ENCODE measurements at places on chromosomes 7 and 10. TPM values are rescaled to one million over a fixed set of nuclear protein-coding genes. Genes with fewer than 3 reads are reported as not detected.

IFRD1 gene
- total RNA-seq, result 49.9 TPM

CHRM2 gene
- total RNA-seq, result 1.1 TPM

ACTR3C gene
- total RNA-seq, result 20.1 TPM

SRRM3 gene
- total RNA-seq, result 1.1 TPM

TRIP6 gene
- total RNA-seq, result 65.3 TPM

LRRTM3 gene
- total RNA-seq, result not detected

PTF1A gene
- total RNA-seq, result not detected

CYP3A5 gene
- 15.1 TPM for total RNA-seq

THNSL1 gene
- total RNA-seq, result 3.0 TPM

ARHGEF35 gene
- 11.5 TPM for total RNA-seq

- peak; percentile 98 for DNase-seq
Measured at GRCh38 chr7:48089046-48090003, at the start of gene UPP1. Gene UPP1 (plus strand): TSS chr7:48089265. CDS start chr7:48094784, 5,519 bp downstream.

GRCh38 chr7:24609570-24609969 lies 36.3 kb downstream of the PALS2 start:
- no peak for DNase-seq

DNA sequence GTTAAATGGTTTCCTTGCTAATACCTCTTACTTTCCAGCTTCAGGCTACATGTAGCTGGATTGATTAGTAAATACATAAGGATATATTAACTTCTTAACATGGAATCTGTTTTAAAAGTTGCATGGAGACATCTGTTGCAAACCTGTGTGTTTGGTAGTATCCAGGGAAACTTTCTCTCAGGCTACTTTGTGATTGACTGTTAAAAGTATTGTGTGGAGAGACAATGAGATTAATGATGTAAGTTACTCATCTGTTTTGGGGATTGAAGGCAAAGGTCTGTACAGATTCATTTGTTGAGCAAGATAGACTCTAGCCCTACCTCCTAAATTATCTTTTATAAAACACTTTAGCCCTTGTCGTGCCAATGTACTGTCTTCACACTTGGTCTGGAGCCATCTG lies 6.6 kb downstream of the CREB5 start:
- DNase-seq, result no peak

DNA sequence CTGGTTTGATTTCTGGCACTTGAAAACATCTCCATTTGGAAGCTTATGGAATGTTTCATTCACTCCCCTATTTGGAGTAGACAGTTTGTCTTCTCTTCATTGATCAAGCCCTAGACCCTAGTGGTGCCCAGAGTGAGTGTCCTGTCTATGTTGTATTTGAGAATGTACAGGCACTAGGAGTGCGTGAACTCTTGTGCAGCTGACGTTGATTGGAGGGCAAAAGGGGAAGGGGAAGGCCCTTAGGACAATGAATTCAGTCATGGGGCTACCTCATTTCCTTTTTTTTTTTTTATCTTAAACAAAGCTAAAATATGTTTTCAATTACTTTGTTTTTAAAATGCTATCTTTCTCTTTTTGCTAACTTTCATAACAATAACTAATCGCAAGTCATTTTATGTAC lies 66.5 kb downstream of the ADD3 start:
- no peak for DNase-seq

- DNase-seq, result no peak
Measured at GRCh38 chr7:115864082-115864481, 166.5 kb downstream of the TFEC start.

- no peak for DNase-seq
Measured at GRCh38 chr7:92498557-92498956, 20.8 kb upstream of the ERVW-1 start.

DNA sequence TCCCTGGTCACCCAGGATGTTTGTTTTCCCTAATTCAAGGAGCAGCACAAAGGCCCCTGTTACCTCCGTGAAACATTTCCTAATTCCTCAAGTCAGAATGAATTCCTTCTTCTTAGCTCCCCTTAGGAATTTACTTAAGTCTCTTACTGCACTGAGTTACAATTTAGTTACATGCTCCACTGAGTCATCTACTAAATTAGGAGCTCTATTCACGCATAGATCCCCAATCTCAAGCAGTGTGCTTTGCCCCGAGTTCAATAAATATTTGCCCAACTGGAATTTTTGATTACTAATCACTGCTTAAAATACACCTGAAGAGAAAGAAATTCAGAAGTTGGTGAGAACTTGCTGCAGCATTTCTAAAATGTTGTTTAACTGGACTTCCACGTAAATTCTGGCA lies 329.4 kb upstream of the MYO3A start:
- no peak for DNase-seq

DNA sequence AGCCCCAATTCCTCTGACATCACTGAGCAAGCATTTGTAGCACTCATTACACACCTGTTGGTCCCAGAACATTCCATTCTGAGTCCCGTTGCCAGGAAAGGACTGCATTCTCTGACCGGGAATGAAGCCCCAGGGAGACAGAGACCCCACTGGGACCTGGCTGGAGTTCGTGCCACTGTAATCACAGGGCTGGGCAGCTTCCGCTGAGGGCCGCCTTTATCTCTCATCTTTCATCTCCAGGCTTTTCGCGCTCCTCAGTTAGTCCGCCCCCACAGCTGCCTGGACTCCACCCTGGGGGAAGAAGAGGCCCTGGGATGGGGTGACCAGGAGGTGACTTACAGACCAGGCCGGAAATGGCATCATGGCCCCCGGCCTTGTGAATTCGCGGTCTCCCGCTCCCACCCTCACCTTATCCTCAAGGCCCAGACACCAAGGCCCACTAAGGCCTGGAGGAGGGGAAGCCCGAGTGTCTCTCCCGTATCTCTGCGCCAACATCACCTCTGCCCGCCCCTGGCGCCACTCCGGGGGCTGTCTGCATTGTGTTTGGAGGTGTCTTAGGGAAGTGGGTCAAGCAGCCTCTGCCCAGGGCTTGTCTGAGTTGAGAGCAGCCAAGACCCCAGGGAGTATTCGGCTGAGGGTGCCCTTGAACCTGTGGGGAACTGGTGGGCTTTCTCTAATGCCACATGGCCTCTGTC lies 75.4 kb downstream of the PROSER2 start:
- DNase-seq, result peak; percentile 90

DNA sequence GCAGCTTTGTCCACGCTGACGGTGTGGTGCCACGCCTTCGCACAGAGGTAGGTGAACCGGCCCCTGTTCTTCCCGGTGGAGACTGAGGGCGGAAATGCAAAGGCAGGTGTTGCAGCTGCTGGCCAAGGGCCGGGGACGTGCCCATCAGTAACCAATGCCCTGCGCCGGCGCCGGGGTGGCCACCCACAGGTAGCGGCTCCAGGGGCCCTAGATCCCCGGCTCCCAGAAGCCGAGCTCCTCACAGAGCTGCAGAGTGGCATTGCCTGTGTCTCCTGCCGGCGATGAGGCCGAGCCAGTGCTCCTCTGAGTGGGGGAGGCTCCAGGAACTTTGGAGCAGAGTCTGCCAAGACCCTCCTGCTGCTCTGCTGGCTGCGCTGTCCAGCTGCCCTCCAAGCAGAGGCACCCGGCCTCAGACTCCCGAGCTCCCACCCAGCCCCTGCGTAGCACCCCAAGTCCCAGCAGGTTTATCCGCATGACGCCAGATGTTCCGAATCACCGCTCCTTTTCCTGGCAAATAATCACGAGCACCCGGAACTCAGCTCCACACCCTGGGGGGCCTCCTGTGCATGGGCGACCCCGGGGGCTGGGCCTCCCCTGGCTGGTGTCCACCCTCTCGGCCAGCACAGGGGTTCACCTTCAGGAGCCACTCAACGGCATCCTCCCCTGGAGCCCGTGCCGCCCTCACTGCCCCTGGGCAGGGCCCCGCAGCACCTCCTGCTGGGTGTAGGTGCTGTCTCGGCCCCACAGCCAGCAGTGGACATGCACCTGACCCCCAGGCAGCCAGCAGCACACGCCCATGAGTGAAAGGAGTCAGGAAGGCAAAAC lies 22.1 kb downstream of the CFAP46 start:
- no peak for DNase-seq

GRCh38 chr10:128322950-128323349 lies 196.7 kb upstream of the MKI67 start:
- no peak for DNase-seq

- DNase-seq, result no peak
Measured at GRCh38 chr10:3887885-3888476, 103.0 kb upstream of the KLF6 start.

GRCh38 chr7:41582116-41582515 lies 120.8 kb downstream of the INHBA start:
- no peak for DNase-seq

GRCh38 chr7:100895701-100895955 lies at the start of gene ACHE:
Gene ACHE (minus strand): TSS chr7:100895888. CDS start chr7:100894232, 1,656 bp downstream.
- no peak for DNase-seq

GRCh38 chr10:102421507-102421756 lies 796 bp downstream of the FBXL15 start:
- DNase-seq, result no peak

- no peak for DNase-seq
Measured at GRCh38 chr10:33214174-33214573, 120.3 kb downstream of the NRP1 start.

GRCh38 chr7:113008755-113009154 lies 77.9 kb downstream of the GPR85 start:
- no peak for DNase-seq

DNA sequence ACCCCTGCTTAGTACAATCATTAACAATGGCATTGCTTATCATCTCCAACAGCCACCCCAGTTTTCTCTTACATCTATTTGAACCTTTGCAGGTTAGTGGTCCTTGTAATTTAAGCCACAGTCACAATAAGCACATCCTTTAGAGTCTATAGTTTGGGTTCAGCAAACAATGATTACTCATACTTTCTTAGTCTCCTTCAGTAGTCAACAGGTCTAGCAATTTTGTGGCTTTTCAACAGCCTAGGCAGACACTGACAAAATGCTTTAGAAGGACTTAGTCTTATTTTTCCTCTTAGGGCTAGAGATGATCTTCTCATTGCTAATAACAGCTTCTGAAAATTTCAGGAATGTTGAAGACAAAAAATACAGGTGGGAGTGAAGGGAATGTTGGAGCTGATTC lies 32.3 kb upstream of the FAM204A start:
- no peak for DNase-seq

GRCh38 chr10:132979491-132980425 lies 37.4 kb upstream of the CFAP46 start:
- peak; percentile 54 for DNase-seq

DNA sequence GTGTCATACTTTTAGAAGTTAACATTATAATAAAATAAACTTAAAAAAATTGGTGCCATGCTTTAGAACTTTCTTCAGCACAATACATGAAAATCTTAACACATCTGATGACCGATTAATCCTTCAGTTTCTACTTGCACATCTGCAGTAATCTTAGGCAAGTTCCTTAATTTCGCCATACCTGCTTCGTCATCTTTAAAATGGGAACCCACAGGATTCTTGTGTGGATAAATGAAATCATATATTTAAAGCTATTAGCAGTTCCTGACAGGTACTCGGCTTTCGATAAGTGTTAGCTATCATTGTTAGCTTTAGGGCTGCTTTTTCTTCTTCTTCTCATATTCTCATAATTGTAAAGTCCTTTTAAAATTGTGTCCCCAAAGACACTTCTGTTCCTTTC lies 907 bp upstream of the VPS50 start:
- no peak for DNase-seq
